H4 (cell line): ENCODE measurements at places on chromosomes 13 and 19. TPM values are rescaled to one million over a fixed set of nuclear protein-coding genes. Genes with fewer than 3 reads are reported as not detected.

GRCh38 chr13:92896842-92897241 lies 329.8 kb upstream of the GPC6 start:
- DNase-seq = peak; percentile 10

Gene GZMM
- not detected in 2 replicates for total RNA-seq

- DNase-seq = no peak
Observed at GRCh38 chr19:41796362-41796761, at the start of gene CEACAM3. CEACAM3 (plus strand) TSS chr19:41796587; CDS start chr19:41796678, 91 bp downstream.

GRCh38 chr19:7840629-7841028 lies 10.6 kb downstream of the EVI5L start:
- DNase-seq = no peak

GRCh38 chr13:23021906-23022305 lies 158.9 kb upstream of the SGCG start:
- DNase-seq = no peak

Gene PSG6
- total RNA-seq = not detected in 2 replicates

- DNase-seq = no peak
Observed at GRCh38 chr13:112720251-112720650, 30.4 kb downstream of the ATP11A start.

GRCh38 chr13:46373623-46374022 lies 13.4 kb downstream of the RUBCNL start:
- no peak for DNase-seq

Gene N4BP2L1
- total RNA-seq = 0.15 TPM in 1 of 2 replicates, not detected in the other

GRCh38 chr19:290372-291005 lies 714 bp downstream of the PLPP2 start:
- DNase-seq = no peak

Gene LGALS7B
- not detected in 2 replicates for total RNA-seq

- DNase-seq = no peak
Observed at GRCh38 chr13:40189426-40189825, 477.0 kb downstream of the FOXO1 start.

GRCh38 chr19:7099597-7099921 lies 30.1 kb downstream of the ZNF557 start:
- DNase-seq = no peak

- peak; percentile 78 for DNase-seq
Observed at GRCh38 chr19:48319647-48320541, 5.5 kb upstream of the EMP3 start.

Gene PGLYRP2
- not detected in 2 replicates for total RNA-seq

DNA sequence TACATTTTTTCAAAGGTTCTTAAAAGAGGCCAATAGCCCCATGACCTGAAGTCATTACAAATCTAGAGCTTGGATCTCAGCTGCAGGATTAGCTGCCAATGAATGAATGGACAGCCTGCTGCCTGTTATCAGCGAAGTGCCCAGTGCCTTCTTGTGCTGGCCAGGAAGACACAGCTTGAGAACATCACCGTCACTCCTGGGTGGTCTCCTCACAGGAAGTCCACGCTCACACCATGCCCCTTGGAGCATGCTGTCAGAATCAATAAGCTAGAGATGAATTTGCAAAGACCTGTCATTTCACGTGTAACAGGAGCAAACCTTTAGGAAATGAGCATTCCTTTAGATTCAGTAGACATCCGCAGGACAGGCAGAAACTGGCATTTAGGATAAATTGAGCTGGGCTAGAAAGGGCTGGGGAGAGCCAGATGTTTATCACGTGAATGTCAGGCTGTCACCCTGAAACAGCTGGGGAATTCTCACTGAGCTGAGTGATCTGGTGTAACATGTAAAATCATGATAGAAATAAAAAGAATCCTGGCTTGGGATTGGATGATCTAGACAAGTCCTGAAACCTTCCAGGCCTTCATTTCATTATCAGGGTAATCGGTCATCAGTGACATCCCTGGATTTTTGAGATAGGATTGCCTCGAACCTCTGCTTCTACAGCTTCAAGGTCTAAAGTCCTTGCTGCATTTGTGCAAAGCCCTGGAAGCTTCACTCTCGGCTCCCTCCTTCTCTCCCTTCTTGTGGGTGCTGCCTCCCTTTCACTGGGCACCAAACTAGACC lies 49.9 kb upstream of the MEDAG start:
- DNase-seq = no peak

Gene KIR2DL4
- not detected in 2 replicates for total RNA-seq
